NCI-H460 (cell line): ENCODE measurements at places on chromosomes 16 and 17.

DNA sequence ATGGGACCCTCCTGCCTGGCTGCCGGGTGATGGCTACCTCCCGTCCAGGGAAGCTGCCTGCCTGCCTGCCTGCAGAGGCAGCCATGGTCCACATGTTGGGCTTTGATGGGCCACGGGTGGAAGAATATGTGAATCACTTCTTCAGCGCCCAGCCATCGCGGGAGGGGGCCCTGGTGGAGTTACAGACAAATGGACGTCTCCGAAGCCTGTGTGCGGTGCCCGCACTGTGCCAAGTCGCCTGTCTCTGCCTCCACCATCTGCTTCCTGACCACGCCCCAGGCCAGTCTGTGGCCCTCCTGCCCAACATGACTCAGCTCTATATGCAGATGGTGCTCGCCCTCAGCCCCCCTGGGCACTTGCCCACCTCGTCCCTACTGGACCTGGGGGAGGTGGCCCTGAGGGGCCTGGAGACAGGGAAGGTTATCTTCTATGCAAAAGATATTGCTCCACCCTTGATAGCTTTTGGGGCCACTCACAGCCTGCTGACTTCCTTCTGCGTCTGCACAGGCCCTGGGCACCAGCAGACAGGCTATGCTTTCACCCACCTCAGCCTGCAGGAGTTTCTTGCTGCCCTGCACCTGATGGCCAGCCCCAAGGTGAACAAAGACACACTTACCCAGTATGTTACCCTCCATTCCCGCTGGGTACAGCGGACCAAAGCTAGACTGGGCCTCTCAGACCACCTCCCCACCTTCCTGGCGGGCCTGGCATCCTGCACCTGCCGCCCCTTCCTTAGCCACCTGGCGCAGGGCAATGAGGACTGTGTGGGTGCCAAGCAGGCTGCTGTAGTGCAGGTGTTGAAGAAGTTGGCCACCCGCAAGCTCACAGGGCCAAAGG is 36.8 kb downstream of the NLRC5 start:
- DNase-seq, result no peak

- DNase-seq, result no peak
Observed at GRCh38 chr16:58125781-58126335, 3.3 kb downstream of the CFAP20 start.

DNA sequence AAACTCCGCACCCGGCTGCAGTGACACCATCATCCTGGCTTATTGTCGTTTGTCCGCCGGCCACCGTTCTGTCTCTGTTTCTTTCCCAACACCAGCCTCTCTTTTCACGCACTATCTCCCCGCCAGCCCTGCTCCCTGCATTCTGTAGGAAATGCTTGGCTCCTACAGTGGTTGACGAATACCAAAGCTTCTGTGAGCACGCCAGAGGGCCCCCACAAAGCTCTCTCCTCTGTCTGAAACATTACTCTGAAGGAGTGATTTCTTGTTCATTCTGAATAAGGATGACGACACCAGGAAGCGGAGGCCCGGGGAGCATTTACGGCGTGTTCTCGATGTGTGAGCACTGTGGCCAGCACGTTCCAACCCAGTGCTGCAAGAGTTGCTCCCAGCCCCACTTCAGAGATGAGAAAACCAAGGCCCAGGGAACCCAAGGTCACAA is 58.8 kb downstream of the ADCY9 start:
- no peak for DNase-seq

- DNase-seq, result no peak
Observed at GRCh38 chr16:68995011-68995504, 110.4 kb upstream of the HAS3 start.

GRCh38 chr17:9971991-9972390 is 66.9 kb upstream of the RCVRN start:
- peak; percentile 23 for DNase-seq

- DNase-seq, result no peak
Observed at GRCh38 chr17:59616253-59616920, 3.3 kb upstream of the CLTC start.

DNA sequence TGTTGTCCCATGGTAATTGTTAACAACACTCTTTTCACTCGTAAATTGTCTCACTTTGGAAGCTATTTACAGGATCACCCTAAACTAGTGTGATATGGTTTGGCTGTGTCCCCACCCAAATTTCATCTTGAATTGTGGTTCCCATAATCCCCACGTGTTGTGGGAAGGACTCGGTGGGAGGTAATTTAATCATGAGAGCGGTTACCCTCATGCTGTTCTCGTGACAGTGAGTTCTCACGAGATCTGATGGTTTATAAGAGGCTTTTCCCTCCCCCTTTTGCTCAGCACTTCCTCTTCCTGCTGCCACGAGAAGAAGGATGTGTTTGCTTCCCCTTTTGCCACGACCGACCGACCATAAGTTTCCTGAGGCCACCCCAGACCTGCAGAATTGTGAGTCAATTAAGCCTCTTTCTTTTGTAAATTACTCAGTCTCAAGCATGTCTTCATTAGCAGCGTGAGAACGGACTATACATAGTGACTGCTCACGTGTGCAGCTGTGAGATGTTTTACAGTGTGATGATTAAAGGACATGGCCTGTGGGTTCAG is 34.4 kb downstream of the DNAH3 start:
- DNase-seq, result no peak

- no peak for DNase-seq
Observed at GRCh38 chr16:56424791-56425438, 430 bp downstream of the AMFR start.

DNA sequence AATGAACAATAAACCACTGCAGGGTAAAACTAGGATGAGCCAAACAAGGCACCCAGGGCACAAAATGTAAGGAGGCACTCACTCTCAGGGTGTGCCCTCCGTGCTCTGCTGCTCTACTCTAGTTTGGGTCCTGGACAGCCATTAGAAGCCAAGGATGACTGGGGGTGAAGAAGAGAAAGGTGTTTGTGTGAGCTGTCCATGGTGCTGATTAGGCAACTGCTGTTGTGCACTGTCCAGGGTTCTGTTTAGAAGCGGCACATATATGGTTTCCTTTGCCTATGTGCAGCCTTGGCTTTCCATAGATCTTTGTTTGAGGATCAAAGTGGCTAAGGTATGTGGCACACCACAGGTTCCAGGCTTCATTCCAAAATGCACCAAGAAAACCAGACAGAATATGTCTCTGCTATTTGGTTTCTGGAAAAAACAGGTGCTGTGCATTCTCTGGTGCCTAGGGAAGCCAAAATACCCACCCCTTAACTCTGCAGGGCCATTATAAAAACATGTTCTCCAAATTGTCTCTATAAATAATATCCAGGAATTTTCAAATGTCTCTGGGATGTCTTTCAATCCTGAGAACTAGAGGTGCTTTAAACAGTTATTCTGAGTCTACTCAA is 123.5 kb downstream of the CBLN1 start:
- DNase-seq, result peak; percentile 29

- DNase-seq, result no peak
Observed at GRCh38 chr17:9862220-9862619, 36.5 kb downstream of the GLP2R start.
